ENCODE measurements at places on chromosomes 1 and 21.

GRCh38 chr1:225944951-225945350, 3.9 kb upstream of the LEFTY2 start:
- no peak for DNase-seq

GRCh38 chr1:167756730-167757405, 35.1 kb downstream of the MPZL1 start:
- DNase-seq = no peak

DNA sequence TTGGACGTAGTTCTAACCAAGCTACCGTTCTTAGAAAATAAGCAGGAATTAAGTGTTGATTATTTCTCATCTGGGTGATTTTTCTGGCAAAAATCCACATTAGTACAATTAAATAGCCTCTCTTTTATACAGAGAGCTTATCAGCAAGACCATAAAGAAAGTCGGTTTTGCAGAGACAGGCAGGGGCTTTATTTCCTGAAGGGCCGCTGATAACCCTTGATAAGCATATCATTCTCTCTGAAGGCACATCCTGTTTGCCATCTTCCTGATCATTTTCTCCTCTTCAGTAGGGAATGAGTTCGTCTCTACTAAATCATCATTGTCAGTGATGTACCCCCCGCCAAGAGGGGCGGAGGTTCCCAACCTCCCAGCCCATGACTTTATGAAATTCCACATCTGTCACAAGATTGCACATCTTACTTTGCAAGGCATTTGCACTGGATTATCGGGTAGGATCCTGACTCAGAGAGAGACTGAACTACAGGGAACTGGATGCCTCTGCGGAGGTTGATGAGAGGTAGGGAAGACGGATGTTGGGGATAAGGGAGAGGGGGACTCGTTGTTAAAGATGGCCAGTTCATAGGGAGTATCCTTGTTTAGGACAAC, 115.7 kb downstream of the KCNJ6 start:
- no peak for DNase-seq

GRCh38 chr1:54096877-54097240, 43.5 kb downstream of the TCEANC2 start:
- no peak for DNase-seq

DNA sequence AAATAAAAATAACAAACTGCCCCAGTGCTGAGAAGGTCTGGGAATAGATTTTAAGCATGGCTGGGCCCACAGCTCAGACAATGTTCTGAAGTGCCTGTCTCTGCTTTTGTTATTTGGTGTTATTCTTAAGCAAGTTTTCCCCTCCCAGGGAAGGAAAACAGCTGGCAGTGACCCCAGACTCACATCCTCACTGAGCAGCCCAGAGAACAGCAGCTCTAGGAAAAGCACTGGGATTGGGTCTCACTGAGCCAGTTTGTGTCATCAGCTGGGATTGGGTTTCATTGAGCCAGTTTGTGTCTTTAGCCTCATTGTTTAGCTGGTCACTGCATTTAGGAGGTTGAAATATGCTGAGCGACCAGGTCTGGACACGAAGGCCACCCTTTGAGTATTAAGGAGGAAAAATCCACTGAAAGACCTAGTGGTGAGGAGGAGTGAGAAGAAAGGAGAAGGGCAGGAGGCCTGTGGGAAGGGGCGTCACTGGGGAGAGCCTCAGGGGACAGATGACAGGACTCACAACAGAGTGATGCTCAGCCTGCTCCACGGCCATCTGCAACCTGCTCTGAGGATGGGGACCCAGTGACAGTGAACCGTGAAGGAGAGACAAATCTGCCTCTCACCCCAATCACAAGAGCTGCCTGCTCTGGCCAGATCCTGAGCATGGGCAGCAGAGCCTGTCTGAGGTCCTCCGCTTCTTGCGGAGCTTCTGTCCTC, 103.8 kb downstream of the TOMM20 start:
- no peak for DNase-seq

DNA sequence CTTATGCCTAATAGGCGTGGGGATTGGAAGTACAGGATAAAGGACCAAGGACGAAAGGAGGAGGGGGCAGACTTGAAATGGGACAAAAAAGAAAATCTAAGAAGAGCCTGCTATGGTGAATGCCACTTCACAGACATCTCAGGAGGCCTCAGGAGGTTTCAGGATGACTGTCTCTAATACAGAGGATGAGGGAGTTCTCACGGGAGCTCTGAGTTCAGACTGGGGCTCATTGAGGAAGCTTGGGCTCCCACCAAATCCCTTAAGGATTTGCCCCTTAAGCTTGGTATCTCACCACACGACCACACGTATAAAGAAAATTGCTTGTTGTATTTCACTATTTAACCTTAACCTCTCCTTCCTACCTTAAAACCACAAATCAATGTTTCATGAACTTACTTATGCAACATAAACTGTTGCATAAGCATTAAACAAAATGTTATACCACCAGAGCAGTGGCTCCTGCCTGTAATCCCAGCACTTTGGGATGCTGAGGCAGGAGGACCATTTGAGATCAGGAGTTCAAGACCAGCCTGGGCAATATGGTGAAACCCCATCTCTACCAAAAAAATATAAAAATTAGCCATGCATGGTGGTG, 12.4 kb downstream of the SLC30A1 start:
- no peak for DNase-seq

DNA sequence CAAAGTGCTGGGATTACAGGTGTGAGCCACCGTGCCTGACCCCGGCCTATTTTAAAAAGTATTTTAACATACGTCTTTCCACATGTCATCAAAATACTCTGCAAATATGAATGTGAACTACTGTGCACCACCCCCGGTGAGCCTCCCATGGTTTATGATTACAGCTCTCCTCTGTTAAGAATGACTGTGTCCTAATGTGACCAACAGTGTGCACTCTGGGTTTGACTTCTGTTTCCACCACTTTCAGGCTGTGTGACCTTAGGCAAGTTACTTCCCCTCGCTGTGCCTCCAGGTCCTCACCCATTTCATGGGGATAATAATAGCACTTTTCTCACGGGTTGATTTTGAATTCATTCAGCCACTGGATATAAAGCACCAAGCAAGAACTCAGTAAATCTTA, 14.7 kb downstream of the AMPD2 start:
- peak; percentile 9 for DNase-seq

DNA sequence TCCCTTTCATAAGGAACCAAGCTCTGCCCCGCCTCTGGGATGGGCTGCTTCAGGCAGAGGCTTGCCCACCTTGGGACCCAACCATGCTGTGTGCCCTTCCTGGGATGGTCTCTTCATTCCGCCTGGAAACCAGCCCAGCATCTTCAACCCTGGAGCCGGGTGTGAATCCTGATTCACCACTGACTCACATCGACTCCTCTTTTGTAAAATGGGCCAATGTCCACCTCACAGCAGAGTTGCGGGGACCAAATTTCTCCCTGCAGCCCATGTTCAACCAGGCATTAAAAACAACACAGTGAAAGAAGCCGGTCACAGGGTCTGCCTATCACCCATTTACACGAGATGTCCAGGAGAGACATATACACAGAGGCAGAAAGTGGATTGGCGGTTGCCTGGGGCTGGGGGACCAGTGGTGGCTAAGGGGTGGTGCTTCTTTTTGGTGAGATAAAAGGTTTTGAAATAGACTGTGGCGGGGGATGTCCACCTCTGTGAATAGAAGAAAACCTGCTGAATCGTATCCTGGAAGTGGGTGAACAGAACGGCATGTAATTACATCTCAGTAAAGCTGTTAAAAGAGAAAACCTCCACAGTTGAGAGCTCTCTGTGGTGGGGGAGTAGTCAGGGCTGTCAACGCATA, 6.9 kb upstream of the GPR153 start:
- no peak for DNase-seq

DNA sequence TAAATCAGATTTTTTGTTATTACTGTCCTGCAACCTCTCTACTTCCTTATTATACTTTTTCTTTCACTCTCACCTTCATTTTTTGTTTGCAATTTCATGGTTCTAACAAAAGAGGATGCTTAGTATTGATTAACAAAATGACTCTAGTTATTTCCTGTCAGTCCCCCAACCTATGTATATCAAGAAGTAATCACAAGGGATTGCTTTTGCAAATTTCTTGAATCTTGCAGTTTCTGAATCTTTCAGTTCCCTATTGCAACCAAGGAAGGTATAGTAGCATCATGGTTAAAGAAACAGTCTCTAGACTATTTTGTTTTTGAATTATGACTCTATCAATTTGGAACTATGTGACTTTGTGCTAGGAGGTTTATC, 446.9 kb downstream of the NEGR1 start:
- no peak for DNase-seq

GRCh38 chr1:5225707-5226704, 571.6 kb downstream of the AJAP1 start:
- no peak for DNase-seq

DNA sequence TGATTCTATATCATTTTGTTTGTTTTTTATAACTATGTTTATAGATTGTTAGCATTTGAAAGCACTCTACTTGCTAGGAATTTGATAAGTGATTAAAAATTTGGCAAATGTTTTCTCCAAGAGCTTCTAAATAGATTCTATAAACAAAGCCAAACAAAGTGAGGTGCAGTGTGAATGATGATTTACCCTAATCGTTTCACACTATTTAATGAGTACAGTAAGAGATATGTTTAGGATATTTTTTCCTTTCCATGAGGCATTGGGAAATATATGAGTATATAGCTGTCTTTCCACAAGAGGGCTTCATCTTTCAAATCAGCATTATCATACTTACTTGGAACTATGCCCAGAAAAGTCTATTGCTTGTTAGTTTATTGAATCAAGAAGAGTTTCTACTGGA, 277.0 kb upstream of the BRINP3 start:
- DNase-seq = no peak

DNA sequence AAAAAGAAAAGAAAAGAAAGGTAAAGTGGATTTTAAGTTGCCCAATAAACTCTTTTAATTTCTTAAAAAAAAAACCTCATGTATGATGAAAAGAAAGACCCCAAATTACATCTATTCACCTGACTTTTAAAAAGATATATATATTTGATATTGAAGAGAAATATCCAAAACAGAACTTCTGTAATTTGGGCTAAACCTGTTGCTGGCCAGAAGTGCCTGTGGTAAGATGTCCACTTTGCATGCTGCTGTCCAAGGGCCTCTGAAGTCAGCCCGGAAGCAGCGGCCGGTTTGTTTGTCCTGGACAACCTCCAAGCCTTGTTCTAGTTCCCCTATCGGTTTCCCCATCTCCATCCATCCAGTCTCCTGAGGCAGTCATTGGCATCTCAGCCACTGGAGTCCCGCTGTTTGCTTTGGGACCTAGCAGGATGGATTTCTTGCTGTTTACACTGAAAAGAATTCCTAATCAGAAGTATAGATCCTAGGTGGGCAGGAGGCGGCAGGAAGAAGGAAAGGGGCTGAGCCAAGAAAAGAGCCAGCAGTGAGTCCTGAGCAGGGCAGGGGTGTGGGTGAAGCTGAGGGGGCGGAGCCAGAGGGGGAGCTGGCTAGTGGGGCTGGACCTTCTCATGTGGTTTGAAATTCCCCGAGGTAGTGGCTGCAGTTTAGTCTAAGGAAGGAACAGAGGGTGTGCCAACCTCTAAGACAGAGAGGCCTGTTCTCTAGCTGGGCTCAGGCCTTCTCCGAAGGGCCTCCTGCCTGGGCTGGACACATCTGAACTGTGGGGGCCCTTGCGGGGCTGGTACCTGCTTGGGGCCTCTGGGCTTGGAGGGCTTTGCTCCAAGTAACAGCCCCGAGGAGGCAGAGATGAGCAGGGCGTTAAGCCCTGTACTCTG, 3.3 kb downstream of the NCMAP start:
- DNase-seq = no peak

DNA sequence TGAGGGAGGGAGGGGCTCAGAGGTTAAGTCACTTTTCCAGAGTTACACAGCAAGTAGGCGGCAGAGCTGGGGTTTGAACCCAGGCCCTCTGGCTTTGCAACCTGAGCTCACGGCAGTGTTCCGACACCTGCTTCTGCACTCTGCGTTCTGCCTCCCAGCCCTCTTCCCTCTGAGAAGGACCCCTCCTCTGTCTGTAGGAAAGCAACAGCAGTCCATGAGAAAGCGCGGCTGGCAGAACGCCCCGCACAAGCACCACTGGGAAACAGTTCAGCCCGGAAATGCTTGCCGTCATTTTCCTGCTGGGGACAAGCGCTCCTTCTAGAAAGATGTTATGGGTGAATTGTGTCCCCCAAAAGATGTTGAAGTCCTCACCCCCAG, 241.1 kb downstream of the NPHP4 start:
- DNase-seq = no peak

GRCh38 chr1:243842161-243842560, 7.9 kb downstream of the AKT3 start:
- no peak for DNase-seq

DNA sequence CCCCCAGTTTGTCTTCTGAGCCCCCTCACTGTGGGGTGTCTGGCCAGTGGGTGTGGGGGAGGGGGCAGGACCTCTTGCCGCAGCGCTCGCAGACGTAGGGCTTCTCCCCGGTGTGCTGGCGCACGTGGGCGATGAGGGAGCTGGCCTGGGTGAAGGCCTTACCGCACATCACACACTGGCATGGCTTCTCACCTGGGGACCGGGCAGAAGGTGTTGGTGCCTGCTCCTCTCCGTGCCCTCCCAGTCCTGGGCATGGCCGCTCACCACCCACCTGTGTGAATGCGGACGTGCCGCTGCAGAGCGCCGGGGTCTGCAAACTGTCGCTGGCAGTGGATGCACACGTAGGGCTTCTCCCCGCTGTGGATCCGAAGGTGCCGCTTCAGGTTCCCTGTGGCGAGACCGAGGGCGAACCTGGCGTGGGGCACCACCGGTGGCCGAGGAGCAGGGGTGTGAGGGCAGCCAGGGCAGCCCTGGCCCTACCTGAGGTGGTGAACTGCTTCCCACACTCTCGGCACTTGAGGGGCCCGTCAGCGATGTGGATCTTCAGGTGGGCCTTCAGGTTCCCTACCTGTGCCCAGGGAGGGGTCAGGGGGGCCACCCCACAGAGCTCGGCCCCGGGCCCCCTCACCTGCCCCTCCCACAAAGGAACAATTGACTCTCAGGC, 32.4 kb downstream of the ZBTB17 start:
- DNase-seq = peak; percentile 63

DNA sequence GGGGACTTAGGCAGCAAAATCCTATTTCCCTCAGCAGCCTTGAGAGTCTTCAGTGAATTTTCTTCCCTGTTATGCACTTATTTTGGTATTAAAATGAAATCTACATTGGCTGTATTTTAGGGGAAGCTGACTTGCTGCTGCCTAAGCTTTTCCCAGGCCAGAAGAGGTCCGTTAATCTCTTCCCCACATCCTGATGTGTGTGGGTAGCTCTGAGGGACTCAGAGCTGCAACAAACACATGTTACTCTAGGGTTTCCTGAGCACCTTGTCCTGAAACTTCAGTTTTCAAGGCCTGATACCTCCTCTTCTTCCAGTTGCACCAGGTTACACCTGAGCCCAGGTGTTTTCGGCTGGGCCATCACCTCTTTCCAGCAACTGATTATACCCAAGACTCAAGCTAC, 51.5 kb downstream of the SYT6 start:
- no peak for DNase-seq

- DNase-seq = no peak
These were observed 134.0 kb upstream of the ETS2 start for GRCh38 chr21:38671773-38672172.

GRCh38 chr21:43605320-43606215, 53.7 kb downstream of the HSF2BP start:
- DNase-seq = no peak

GRCh38 chr1:21550097-21550496, 40.9 kb downstream of the ALPL start:
- no peak for DNase-seq

Data from left forelimb (tissue), 1 donor.